ENCODE measurements at places on chromosomes 7 and 10.

GRCh38 chr7:52473756-52474155 lies 561.7 kb upstream of the POM121L12 start:
- DNase-seq: no peak

DNA sequence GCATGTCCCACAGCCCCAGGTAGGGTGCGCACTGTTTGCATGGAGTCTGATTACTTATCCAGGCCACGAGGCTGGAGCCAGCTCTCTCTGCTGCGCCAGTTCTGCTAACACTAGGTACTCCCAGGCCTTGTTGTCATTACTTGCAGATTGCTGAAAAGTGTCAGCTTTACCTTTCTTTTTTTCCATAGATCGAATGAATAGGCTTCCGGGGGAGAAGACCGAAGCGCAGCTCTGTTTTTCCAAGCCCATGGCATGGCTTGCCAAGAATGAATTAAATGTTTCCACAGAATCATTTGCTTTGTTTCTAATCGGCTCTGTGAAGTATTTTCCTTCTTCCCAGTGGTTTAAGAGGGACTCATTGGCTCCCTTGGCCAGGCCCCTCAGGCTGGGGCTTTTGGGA lies 285.8 kb downstream of the BMPER start:
- DNase-seq: no peak

DNA sequence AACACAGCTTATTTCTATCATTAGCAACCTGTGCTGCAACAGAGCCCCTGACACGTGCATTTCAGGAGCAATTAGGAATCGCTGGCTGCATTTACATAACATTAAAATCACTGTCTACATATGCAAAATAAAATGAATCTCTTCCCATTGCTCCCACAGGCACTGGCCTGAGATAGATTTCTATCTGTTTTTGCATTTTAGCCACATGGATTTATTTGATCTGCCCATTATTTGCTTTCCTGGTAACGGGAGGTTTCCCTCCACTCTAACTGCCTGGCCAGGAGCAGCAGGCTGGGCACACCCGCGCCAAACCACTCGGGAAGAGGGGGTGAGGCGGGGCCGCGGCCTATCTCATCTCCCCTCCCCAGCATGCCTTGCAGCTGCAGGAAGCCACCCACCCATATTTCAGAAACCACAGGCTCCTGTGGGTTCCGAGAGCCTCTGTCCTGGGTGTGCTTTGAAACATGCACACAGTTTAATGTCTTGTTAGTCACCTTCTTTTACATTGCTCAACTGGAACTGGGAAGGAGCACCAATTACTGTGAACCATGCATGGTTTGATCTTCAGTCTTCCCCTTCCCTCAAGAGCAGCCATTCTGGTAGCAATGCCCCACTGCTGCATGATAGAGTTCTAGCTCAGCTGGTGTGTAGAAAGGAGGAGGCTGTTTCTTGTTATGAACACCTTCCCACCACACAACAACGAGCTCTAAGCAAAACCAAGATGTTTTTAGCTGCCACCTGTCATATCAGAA lies 37.7 kb upstream of the IKZF1 start:
- no peak for DNase-seq

- no peak for DNase-seq
These were observed 237.2 kb downstream of the MAGI2 start for GRCh38 chr7:79216236-79216635.

DNA sequence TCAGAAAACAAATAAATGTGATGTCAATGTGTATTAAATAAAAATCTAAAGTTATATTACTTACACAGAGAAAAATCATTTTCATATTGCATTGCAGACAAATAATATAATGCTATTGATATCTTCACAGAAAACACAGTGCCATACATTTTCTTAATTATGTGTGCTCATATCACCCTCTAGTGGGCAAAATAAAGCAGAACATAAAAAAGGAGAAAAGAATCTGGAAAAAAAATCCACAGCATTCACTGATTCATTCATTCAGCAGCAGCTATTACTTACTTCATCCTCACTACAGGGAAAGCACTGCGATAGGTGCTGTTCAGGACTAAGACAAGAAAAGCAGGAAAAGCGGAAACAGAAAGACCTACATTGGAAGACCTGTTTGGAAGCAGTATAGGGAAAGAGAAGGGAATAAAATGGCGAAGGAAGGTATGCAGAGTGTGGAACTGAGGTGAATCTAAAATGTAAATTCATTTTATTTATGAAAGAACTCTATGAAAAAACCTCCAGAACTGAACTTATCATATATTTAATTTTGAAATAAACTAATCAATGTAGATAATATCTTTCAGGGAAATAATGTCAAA lies 73.2 kb downstream of the POT1 start:
- peak; percentile 33 for DNase-seq

DNA sequence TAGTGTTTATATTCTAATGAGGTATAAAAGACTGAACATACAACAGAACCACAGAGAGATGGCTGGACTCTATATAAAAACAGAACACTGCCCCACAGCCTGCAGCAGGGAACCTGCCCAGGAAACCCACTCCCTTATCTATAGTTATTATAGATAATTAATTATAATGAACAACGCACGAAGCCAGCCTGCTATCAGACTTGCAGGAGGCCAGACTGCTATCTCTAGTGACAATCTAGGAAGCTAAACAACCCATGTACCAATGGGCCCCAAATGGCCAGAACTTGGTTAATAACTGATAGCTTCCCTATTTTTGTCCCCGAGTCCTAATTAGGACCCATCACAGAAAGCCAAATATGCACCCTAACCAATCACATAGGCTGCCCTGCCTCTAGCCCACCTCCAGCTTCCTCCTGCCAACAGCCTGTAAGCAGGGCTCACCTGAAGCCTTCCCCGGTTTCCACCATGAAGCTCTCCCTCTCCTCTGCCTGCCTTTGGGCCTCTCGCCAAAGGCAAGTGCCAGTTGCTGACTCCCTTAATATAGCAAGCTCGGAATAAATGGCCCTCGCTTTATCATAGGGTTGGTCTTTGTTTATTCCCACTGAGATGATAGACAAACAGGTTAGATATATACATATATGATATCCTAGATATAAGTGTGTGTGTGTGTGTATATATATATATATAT lies 74.5 kb downstream of the SYPL1 start:
- DNase-seq: no peak

DNA sequence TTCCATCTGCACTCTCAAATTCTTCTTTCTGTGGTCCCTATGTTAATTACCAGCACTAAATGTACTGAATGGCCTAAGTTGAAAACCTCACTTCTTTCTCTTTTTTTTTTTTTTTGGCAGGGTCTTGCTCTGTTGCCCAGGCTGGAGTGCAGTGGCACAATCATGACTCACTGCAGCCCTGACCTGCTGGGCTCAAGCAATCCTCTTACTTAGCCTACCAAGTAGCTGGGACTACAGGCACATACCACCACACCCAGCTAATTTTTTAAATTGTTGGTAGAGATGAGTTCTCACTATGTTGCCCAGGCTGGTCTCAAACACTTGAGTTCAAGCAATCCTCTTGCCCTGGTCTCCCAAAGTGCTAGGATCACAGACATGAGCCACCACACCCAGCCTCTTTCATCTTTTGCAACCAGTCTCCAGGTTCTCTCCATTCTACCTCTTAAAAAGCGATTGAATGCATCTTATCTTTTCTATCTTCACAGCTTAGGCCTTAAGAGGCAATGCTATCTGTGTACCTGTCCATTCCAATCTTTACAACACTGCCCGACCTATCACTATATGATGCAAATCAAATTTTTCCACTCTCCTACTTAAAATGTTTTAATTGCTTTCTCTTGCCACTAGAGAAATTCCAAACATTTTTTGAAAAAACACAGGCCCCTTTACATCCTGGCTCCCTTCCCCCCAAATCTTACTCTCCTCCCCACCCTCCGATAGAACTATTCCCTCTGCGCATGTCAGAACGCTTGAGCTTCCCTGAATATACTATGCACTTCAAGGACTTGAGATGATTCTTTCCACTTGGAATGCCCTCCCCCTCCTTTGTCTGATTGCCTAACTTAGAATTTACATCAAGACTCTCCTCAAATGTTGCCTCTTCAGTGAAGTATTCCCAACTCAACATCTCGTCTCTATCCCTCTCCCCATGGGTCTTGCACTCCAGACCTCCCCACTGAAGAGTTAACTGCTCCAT lies 6.0 kb downstream of the ICA1 start:
- DNase-seq: no peak

GRCh38 chr10:128938558-128938957 lies 528.5 kb upstream of the MGMT start:
- no peak for DNase-seq

DNA sequence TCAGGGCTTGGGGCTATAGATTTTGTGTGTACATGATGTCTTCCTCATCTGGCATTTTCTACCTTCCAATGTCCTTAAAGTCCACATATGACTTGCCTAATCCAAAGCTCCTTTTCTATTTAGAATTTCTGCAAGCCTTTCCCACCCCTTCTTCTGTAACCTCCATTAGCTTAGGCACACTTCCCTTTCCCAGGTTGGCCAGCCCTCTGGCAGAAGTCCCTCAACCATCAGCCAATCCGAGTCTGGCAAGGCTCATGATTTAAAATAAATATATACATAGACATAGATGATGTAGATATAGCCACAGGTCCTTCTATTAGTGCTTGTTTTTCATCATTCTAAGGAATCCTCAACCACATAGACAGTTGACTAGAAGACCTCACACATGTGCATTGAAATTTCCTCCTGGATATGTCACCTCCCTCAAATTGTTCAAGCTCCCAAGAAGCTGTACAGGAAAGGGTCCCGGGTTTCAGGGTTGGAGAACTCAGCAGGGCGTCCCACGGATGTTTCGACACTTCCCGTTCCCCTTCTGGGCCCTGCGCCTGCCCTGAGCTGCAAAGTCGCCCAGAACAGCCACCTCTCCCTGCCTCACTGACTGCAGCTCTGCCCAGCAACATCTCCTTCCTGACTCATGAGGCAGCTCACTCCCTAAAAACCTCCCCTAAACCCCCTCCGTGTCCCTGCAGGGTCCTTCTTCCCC lies 20.4 kb upstream of the PIK3AP1 start:
- DNase-seq: peak; percentile 77

GRCh38 chr7:155297517-155298287 lies at the start of gene INSIG1:
Gene INSIG1, plus strand, starts transcription at chr7:155297878. Its CDS starts 408 bp downstream, at chr7:155298286.
- DNase-seq: peak; percentile 97

DNA sequence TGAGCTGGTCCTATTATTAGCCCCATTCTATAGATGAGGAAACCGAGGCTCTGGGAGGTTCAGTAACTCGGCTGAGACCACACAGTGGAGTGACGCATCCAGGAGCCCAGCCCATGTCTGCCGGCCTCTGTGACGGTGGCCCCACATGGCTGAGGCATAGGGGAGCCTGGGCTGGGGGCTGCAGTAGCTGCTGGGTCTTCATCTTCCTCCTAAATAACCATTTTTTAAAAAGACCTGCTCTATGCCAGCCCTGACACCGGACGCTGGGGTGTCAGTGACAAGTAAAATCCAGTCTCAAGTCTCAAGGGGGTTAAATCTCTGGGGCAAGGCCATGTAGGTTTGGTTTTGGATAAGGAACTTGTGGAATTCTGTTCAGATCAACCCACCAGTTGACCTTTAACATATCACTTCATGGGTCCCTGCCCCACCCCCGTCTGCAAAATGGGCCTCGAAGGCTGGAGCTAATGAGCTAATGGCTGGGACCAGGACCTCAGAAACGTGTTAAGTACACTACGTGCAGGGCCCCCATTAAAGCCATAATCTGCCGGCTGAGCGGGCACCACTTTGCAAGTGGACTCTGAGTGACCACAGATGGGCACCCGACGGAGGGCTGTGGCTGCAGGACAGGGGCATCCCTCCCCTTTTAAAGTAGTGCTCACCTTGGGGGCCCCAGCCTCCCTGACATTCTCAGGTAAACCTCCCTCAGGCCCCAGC lies 136.5 kb upstream of the UNC5B start:
- DNase-seq: no peak

- peak; percentile 47 for DNase-seq
These were observed 74.8 kb downstream of the CDK6 start for GRCh38 chr7:92761391-92762097.
